ENCODE measurements at places on chromosomes 4 and X.

DNA sequence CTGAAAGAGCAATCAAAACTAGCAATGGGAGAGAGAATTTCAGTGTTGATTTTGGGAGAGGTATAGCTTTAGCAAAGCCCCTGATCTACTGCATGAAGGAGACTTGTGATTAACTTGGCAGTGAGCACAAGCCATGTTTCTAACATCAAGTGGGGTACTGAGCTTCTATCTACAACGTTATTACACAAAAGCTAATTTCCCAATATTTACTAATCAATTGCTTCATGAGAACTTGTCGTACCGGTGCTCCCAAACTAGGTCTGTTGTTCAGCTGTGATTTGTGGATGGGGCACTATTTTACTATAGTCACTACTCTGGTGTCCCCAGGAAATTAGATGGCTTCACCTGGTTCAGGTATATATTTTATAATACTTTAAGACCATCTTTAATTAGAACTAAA lies 16.2 kb downstream of the ANK2 start:
- no peak for DNase-seq

DNA sequence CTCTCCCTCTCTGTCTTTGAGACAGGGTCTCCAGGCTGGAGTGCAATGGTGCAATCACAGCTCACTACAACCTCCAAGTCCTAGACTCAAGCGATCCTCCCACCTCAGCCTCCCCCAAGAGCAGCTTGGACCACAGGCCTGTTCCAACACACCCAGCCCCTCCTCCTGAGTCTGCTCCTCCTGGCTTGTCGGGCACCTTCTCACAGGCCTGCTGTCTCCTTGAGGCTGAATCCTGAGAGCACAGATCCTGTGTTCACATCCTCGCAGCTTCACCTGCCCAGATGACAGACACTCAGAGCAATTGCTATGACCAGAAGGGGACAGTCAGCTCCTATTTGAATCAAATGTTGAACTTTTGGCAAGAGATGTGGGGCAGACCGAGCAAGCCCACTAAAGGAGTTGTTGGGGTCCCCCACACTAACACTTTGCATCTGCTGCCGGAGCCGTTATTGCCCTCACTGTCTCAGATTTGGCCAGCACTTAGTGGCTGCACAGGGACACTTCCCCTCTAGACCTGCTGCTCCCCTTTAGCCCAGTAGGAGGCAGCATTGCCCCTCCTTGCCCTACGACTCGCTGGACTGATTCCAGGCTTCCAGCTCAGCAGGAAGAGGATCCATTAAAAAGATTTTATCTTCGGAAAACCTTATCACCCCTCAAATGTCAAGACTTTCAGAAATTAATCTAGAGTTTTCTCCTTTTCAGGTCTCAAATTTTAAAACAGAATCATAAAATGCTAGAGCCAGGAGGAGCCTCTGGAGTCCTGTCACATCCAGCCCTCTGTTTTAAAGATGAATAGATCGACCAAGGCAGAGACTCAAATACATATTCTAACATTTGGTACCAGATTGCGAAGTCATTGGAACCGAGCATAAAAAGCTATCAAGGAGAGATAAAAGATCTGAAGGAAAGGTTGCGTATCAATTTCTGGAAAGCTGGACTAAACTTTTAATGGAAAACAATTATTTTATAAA lies 113.7 kb downstream of the USP46 start:
- DNase-seq, result peak; percentile 16

- no peak for DNase-seq
Measured at GRCh38 chrX:70434914-70435586, 9.6 kb upstream of the DLG3 start.

- no peak for DNase-seq
Measured at GRCh38 chrX:56783996-56784620, 55.1 kb downstream of the NBDY start.

- no peak for DNase-seq
Measured at GRCh38 chrX:107102980-107103379, 15.6 kb downstream of the RBM41 start.

- DNase-seq, result no peak
Measured at GRCh38 chrX:1361275-1361674, 24.7 kb downstream of the IL3RA start.

DNA sequence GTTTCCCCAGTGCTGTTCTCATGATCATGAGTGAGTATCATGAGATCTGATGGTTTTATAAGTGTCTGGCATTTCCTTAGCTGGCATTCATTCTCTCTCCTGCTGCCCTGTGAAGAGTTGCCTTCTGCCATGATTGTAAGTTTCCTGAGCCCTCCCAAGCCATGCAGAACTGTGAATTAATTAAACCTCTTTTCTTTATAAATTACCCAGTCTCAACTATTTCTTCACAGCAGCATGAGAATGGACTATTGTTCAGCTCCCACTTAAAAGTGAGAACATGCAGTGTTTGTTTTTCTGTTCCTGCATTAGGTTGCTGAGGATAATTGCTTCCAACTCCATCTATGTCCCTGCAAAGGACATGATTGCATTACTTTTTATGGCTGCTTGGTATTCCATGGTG lies 311.7 kb upstream of the CTSO start:
- no peak for DNase-seq

GRCh38 chr4:88353324-88353723 lies 25.3 kb upstream of the HERC6 start:
- no peak for DNase-seq

DNA sequence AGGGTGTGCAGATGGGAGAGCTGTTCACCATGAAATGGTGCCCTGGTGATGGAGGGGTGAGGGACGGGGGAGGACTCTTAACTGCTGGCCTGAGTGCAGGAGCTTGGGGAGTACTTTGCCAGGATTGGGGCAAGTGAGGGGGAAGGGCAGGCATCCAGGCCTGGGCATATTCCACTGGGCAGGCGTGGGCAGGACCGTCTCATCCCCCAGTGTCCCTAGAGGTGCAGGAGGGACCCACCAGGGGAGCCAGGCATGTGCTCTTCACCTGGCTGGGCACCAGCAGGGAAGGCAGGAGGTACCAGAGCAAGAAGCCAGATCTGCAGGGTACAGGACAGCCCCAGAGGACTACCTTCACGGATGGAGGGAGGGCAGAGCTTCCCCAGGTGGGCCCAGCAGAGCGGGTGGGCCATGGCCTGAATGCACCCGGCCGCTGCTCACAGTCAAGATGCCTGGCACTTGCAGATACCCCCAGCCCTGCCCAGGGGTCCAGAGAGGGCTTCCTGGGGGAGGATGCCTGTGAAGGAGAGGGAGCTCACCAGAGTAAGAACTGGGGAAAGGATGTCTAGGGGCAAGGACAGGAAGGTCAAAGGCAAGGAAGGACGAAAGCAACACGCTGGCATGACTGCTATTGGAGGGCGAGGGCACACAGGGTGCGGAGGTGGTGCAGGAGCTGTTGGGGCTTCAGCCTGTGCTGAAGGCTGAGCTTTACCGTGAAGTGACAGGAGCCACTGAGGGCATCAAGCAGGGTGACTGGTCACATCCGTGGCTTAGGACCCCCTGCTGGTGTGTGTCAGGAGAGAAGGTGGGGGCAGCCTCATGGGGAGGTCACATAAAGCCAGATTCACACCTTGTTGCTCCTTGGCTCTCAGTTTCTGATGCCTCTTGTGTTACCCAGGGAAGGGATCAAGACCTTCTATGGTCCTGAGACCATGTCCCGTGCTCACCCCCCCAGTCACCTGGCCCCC lies 68.2 kb upstream of the NKX1-1 start:
- DNase-seq, result no peak

DNA sequence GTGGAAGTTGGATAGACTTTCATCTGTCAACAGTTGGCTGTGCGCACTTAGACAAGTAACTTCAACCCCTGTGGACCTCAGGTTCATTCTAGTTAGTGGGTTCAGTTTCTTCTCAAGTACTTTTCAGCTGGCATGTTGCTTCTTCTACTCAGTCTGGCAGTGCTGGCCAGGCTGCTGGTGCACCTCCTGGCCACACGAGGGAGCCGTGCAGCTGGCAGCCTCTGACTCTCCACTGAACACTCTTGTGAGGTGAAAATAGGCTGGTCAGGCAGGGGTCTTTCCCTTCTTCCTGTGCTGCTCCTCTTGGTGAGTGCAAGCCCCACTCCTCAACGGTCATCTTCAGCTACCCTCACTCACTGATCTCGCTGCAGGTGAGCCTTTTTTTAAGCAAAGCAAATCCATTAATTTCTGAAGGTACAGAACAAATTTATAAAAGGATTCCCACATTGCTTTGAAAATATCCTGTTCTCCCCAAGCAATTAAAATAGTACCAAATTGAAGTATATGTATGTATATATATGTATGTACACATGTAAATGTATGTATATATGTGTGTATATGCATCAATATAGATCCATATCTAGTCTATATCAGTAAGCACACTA lies 30.6 kb downstream of the LONRF3 start:
- DNase-seq, result peak; percentile 15

DNA sequence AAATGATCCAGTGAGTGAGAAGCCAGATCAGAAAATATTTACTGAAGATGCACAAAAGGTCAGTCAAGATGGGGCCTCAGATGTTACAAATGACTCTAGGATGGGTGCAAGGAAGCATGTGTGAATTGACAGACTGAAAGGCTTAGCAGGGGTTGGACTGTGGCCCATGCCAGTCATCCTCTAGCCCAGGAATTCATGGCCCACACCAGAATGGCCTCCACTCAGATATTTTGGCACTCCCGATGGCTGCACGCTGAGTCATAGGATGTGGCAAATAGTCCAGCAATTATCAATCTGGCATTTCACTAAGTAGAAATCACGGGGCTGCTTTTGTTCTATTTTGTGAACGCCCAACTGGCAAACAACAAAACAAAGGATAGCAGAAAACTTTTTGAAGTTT lies 406.5 kb downstream of the IQCM start:
- no peak for DNase-seq

- no peak for DNase-seq
Measured at GRCh38 chr4:185881430-185881829, 69.4 kb upstream of the SORBS2 start.

- DNase-seq, result no peak
Measured at GRCh38 chr4:68570122-68570507, 6.0 kb downstream of the UGT2B17 start.

GRCh38 chr4:110704748-110705439 lies 82.0 kb upstream of the PITX2 start:
- DNase-seq, result no peak

GRCh38 chr4:87855559-87855958 lies 22.8 kb downstream of the MEPE start:
- no peak for DNase-seq

GRCh38 chr4:39814403-39815185 lies 116.7 kb downstream of the UBE2K start:
- no peak for DNase-seq

- no peak for DNase-seq
Measured at GRCh38 chr4:147799986-147800555, 68.2 kb downstream of the ARHGAP10 start.

- no peak for DNase-seq
Measured at GRCh38 chr4:25925486-25926201, 11.6 kb downstream of the SMIM20 start.

- no peak for DNase-seq
Measured at GRCh38 chr4:138439143-138439581, 197.0 kb upstream of the SLC7A11 start.

GRCh38 chr4:122960611-122961000 lies 38.2 kb upstream of the NUDT6 start:
- no peak for DNase-seq

DNA sequence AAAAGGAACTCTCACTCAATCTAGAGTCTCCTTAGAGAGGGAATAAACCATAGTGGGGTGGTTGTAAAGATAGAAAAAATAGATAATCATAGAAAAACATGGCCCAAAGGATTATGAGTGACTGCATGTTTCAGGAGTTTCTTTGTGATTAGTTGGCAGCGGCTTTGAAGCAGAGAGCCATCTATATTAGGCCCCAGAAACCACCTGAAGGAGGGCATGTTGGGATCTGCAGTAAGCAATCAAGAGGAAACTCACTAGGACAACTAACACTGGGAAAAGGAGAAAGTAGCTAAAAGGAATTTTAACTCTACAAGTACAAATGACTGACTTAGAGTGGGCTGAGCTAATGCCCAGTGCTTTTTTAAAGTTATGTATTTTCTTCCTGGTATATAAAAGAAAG lies 269.2 kb upstream of the NRK start:
- DNase-seq, result no peak

DNA sequence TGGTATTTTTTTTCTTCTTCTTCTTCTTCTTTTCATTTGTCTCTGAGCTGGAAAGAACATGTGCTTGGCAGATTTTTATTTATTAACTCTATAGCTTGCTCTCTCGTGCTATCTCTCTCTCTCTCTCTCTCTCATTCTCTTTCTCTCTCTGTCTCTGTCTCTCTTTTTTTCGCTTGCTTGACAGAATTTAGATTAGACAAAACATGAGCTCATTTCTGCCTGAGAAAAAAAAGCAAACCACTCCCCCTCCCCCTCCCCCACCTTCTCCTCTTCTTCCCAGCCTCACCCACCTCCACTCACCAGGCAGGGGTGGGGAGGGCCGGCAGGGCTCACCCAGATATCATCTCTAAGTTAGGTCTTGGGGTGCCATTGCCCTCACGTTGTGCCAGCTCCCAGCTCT lies 81.5 kb downstream of the PJA1 start:
- DNase-seq, result no peak

GRCh38 chr4:8123389-8123788 lies 35.2 kb downstream of the ABLIM2 start:
- DNase-seq, result no peak

GRCh38 chrX:130075777-130076176 lies 34.5 kb downstream of the ELF4 start:
- no peak for DNase-seq

DNA sequence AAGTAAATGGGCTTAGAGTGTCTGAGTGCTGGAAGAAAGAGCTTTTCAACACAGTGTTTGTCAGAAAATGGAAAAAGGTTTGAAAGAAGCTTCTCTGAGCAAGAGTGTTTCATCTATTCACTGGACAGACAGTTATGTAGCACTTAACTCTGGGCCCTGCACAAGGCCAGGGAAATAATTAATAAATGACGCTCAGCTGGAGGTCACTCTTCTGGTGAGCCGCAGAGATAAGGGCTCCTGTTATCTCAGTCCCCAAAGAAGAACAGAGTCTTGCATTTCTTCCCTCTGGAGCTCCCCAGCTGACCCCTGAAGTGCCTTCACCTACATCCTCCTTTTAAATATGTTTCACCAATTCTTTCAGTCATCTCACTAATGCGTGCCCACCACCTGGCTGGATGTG lies 90.4 kb downstream of the SLC16A2 start:
- no peak for DNase-seq
